ENCODE measurements at places on chromosomes 1 and 21.

DNA sequence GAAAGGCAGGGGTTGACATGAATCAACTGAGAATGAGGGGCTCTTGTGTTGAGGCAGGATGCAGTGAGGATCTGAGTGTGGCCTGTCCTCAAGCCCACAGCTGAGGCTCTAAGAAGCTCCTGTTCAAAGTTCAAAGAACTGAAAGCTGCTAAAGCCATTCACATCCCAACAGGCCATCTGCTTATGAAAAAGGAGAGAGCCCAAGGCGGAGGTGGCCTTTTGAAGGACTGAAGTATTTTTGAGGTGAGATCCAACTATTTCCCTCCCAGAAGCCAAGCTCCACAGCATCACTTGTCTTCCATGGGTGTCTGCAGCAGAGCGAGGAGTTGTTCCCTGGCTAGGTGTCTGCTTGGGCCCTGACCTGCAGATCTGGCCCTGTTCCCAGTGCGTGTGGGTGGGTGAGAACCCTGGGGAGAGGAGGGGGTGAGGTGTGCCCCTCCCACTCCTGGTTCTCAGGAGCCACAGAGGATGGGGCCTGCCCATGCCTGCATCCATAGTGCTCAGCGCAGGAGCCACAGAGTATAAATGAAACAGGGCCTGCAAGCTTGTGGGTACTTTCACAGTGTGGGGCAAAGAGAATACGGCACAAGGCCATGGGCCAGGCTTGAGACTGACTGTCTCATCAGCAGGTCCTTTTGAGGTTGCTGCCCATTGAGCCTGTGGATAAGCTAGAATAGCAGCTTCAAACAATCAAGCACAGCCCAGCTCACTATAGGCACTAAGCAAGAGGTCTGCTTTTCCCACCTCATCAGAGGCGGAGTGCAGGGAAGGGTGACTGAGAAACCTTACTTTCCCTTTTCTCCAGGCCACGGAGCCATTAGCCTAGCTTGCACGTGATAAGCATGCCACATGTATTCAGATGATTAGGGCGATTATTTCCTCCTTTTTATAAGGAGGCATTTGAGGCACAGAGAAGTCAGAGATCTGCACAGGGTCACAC, 15.7 kb downstream of the REG4 start:
- no peak for DNase-seq

DNA sequence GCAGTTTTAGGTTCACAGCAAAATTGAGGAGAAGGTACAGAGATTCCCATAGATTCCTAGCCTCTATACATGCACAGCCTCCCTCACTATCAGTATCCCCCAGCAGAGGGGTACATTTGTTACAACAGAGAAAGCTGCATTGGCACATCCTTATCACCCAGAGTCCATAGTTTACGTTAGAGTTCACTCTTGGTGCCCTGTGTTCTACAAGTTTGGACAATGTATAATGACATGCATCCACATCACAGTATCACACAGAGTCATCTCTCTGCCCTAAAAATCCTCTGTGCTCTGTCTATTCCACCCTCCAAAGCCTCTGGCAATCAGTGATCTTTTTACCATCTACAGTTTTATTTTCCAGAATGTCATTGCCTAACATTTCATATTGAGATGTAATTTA, 22.3 kb upstream of the RGS16 start:
- DNase-seq, result no peak

- DNase-seq, result no peak
These were observed 16.5 kb downstream of the CFAP74 start for GRCh38 chr1:1987142-1987510.

DNA sequence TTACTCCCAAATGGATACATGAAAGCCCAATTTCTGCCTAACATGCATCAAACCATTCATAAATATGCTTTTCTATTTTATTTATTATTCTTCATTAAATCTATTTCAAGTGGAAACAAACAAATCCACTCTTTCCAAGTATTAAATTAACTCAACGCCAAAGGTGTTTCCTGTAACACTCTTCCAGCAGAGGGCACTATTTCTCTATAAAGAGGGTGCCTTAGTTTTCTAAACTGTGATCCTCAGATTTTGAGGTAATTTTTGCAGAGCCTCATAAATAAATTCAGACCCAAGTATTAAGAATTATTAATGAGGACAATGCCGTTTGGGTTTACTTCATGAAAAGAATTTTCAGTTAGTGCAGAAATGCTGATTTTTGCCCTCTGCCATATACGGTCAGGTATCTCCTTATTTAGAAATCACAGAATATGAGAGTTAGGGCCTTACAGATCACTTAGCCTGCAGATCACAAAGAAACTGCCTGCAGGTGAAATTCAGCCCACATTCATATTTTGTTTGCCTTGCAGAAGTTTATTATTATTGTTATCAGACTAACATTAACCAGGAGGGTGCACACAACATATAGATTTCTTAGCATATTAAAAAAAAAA, 40.1 kb upstream of the MYSM1 start:
- peak; percentile 53 for DNase-seq

- DNase-seq, result peak; percentile 70
These were observed 216.6 kb downstream of the GREM2 start for GRCh38 chr1:240395336-240395735.

- DNase-seq, result no peak
These were observed 14.0 kb upstream of the BATF3 start for GRCh38 chr1:212713465-212714136.

DNA sequence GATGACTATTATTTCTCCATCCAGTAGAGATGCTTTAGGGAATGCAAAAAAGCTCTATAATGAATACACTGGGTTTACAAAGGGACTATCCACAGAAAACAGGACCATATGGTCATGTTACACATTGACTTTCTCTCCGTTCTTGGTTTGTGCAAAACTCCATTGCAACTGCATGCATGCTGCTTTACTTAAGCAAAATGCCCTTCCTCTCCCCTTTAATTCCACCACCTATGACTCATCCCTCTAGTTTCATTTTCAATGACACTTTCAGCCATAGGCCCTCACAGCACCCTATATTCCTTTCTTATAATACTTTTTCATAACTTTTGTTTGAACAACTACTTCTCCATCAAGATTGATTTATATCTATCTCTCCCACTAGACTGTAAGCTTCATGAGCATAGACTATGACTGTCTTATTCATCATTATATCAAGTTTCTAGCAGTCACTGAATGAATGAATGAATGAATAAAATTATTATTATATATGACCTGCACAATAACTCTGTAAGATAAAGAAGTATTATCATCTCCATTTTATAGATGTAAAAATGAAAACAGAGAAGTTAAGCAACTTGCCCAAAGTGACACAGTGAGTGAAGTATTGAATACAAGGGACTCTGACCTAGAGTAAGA, 248.9 kb downstream of the PLPP3 start:
- peak; percentile 80 for DNase-seq

DNA sequence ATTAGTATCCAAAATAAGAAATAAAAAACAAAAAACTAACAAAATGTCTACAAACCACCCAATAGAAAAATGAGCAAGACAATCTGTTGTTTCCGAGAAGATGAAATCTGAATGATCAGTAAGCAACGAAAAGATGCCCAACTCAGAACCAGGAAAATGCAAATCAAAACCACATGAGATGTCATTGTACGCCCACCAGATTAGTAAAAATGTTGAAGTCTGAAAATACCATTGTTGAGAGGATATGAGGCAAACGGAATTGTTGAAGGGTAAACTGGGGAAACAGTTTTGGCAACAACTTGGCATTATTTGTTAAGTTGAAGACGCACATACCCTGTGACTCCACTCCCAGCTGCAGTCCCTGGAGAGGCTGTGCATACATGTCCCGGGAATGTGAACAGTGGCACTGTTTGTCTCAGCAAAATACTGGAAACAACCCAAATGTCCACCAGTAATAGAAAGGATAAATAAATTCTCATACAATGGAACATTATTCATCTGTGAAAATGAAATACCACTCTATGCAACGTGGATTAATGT, 10.6 kb downstream of the ZBTB17 start:
- DNase-seq, result peak; percentile 61

DNA sequence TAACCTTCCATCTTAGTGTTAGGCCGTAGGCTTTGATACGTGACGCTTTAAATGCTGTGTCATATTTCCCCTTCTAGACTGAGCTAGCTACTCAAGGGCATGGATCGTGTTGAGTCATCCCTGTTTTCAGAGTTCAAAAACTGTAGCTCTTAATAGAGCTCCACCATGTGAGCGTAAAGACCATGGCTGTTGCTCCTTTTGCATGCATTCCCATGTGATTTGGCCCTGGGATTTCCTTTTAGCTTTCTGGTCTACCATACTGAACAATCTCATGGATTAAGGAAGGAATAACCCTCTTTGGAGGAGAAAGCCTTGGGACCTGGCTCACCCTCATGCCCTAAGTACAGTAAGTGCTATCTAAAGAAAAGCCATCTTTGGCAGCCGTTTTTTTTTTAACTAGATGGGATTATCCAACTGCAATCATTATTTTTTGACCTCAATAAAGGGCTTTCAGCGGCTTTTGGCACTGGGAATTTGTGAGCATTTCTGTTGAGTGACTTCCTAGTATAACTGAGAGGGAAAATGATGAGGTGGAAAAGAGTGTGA, 76.6 kb downstream of the PLPP3 start:
- peak; percentile 52 for DNase-seq

DNA sequence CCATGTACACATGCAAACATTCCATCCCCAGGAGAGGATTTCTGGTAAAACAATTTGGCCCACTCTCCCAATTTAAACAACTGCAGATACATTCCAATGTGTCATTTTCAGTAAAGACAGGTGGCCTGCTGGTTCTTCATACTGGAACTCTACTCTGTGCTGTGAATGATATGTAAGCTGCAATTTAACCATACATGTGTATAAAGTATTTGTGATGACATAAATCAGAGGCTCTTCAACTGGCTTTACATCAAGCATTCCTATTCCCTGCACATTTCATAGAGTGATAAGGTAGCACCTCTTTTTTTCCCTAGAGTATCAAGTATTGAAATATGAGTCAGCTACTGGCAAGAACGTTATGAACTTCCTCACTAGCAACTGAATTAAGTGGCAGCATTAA, 649.5 kb upstream of the ADGRL2 start:
- DNase-seq, result peak; percentile 83

DNA sequence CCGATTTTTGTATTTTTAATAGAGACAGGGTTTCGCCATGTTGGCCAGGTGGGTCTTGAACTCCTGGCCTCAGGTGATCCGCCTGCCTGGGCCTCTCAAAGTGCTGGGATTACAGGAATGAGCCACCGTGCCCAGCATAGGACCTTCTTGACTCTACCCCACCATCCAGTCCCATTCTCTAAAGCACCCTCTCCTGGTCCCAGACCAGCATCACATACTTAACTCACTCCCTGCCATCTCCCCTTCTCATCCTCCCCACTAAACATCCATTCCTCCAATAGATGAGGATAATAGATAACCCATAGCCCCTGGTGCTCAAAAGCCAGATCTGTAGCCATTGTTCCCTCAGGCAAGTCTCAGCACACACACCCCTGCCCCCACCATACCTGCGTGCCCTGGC, 2.1 kb downstream of the ENTREP3 start:
- no peak for DNase-seq

Measured in fibroblast of skin of abdomen (primary cell).